ENCODE measurements at places on chromosomes 16 and 17.
A peak's percentile ranks its signal among the peaks of the same experiment; 100 is the strongest.

GRCh38 chr16:50668368-50669008, 12.6 kb downstream of the SNX20 start:
- no peak for DNase-seq

- DNase-seq, result no peak
These were observed 37.9 kb downstream of the GSG1L start for GRCh38 chr16:28025631-28026030.

DNA sequence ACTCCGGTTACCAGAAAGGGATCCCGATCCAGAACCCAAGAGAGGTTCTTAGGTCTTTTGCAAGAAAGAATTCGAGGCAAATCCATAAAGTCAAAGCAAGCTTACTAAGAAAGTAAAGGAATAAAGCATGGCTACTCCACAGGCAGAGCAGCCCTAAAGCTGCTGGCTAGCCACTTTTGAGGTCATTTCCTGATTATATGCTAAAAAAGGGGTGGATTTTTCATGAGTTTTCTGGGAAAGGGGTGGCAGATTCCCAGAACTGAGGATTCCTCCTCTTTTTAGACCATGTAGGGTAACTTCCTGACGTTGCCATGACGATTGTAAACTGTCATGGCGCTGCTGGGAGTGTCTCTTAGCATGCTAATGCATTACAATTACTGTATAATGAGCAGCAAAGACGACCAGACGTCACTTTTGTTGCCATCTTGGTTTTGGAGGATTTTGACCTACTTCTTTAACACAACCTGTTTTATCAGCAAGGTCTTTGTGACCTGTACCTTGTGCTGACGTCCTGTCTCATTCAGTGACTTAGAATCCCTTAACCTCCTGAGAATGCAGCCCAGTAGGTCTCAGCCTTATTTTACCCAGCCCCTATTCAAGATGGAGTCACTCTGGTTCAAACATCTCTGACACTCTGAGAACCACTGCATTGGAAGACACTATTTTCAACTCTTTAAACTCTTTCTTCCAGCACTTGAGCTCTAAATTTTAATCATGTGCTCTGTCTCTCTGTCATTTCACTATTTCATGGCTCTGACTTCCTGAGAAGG, 203.6 kb upstream of the CACNG3 start:
- DNase-seq, result no peak

DNA sequence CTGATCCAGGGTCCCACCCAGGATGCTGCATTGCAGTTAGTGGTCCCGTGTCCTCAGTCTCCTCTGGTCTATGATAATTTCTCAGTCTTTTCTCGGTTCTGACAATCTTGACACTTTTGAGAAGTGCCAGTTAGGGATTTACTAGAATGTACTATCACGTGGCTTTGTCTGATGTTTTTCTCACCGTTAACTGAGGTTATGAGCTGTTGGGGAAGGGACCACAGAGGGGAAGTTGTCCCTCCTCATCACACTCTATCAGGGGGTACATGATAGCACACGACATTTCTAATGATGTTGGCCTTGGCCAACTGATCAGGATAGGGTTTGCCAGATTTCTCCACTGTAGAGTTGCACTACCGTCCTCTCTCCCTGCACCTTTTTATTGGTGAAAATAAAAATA, 250.9 kb upstream of the SDK2 start:
- DNase-seq, result no peak

DNA sequence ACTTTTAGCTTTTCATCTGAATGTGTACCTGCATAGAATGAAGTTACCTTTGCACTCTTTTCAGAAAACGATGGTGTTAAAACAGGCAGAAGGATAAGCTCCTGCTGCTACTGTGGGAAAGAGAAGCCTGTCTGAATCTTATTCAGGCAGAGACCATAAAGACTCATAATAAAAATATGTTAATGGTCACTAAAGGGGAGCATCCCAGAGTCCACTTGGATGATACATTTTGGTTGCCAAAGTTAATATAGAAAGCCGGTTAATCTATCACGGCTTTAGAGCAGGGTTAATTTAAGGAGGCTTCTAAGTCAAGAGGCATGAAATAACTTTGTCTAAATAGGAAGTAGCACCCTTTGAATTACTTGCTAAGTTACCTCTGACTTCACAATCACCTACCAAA, 2.9 kb downstream of the MARCHF10 start:
- DNase-seq, result no peak

DNA sequence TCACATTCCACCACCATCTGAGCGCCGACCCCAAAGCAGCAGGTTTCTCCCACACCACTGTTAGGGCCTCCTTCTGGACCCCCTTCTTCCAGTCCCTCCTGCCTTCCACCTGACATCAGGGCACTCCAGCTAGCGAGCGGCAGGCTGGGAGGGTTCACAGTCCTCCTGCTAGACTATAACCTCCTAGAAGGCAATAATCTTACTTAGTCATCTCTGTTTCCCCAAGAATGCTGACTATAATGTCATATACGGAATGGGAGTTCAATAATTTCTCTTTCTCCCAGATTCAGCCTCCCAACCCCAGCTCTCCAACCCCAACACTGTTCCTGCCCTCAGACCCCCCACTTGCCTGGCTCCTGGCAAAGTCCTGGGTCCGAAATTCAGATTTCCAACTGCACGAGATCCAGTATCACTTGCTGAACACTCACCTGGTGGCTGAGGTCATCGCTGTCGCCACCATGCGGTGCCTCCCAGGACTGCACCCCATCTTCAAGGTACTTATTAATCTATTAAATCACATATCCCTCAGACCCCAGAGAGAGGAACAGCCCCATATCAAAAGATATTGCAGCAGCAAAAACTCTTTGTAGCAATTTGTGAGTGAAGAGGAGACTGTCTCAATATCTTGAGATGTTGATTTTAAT, 5.6 kb downstream of the ALOX12 start:
- peak; percentile 25 for DNase-seq

DNA sequence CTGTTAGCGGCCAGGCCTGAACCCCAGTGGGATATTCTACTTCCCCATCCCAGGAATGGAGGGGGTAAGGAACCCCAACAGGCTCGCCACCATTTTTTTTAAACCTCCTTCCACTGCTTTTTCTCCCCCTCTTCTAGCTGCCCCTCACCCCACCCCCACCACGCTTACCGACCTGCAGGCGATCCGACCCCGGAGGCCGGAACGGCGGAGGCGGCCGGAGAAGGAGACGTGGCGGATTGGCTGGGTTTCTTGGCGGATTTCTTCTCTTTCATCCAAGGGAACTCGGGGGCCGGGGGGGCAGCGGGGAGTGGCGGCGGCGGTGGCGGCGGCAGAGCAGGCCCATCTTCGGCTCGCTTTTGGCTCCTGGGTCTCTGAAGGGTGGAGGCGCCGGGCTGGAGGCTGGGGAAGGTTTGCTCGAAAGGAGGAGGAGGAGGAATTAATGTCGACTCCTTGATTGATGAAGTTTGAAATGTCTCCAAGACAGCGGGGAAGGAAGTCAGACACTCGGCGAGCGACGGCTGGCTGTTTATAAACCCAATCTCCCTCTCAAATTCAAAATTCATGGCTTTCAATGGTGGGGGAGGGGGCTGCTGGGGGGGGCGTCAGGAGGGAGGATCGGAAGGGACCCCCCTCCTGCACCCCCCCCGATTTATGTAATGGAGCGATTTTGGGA, 424 bp downstream of the HOXB2 start:
- peak; percentile 42 for DNase-seq

GRCh38 chr17:8966926-8967325, 1.4 kb upstream of the PIK3R5 start:
- no peak for DNase-seq

Measured in CD4-positive, alpha-beta T cell treated with Interleukin-4 for 4 hours (primary cell).